SW480 (cell line): ENCODE measurements at places on chromosomes 12 and 14.

DNA sequence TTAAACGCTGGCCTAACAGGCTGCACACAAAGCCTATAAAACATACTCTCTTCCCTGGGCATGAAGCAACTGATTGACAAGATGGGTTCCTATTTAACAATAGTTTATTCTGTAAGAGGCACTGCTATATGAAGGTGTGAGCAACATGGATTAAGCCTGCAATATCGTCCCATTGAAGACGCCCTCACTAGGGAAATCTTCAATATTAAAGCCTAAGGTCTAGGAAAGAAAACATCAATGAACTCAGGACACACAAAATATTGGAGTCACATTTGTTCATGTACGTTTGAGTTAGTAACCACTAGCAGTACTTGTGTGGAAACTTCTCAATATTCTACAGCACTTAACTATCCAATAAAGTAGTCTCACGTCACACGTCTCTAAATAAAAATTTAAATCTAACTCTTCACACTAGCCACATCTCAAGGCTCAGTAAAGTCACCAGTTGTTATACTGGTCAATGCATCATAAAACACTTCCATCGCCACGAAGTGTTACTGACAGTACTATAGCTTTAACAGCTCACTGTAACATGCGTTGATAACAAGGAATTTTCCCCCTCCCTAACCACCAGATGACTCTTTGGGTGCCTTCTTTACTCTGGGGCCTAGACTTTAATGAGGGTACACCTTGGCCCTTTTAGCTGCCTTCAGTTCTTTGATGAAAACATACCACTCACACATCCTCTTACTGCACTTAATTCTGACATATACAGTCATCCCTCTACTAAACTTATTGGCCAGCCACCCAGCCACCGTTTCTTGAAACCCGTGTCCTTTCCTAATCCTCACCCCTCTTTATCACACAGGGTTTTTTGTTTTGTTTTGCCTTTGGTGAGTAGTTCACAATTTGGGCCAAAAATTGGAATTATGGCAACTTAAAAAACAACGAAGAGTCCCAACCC is 50.1 kb upstream of the OR5AU1 start:
- no peak for DNase-seq

GRCh38 chr14:90692826-90693225 is 123.4 kb downstream of the TTC7B start:
- DNase-seq: no peak

DNA sequence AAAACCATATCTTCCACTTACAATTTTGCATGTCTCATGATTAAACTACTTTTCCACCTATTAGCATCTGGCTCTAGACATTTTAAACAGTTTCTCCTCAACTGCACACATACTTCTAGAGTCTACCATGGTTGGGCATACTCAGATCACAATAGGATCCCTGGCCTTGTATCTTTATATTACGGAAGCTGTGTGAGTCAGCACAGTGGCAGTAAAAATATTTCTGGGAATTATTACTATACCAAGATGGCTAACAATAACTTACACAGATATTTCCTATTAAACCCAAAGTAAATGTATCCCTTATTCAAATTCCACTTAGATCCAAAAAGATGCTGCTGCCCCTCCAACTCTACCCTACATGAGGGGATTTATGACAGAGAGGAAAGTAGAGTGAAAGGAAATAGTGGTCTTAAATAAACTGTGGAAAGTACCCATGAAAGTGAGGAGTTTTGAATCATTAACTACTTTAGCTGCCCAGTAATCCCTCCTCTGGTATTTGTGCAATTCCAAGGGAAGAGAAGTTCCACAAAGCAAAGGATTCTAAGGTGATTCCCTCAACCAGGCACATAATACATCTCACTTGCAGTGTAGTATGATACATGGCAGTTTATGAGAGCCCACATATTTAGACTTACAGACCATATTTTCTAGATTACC is 14.0 kb upstream of the CPSF6 start:
- no peak for DNase-seq

- peak; percentile 71 for DNase-seq
These were observed 20.2 kb downstream of the KRT8 start for GRCh38 chr12:52884526-52885293.

DNA sequence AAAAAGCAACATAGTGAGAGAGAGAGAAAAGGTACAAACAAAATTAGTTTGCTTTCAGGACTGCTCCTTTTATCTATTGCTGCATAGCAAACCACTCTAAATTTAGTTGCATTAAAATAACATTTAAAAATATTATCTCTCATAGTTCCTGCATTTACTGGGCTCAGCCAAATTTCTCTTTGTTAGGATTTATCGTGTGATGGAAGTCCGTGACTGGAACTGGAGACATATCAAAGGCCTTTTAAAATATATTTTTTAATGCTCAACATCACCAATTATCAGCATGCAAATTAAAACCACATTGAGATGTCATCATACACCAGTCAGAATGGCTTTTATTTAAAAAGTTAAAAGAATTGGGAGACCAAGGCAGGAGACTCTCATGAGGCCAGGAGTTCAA is 107.6 kb upstream of the SYT1 start:
- no peak for DNase-seq

DNA sequence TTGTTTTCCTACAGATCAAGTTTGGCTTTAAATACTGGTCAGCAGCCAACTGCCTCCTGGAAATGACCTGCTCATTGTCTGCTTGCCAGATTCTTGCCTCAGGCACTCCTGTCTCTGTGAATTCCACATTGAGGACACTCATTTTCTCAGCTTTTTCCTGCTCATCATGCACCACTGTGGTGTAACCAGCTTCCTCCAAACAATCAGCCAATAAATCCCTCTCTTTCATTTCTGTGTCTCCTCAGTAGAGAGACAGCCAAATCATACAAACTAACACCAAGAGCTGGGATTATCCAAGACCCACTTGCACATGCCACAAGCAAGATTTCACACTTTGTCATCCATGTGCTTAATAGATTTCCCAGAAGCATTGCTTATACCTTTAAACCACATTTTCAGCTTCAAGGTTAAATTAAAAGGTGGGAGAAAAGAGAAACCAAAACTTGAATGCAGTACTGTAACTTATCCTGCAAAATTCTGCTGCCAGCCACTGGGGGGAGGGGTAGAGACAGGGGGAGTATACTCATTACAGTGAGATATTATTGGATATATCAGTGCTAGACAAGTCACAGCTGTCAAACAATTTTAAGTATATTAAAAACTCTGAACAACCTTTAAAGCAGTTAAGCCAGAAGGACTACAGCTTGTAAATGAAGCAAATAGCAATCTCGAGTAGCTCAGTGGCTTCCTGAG is 105.0 kb downstream of the PPP2R5E start:
- DNase-seq: no peak

GRCh38 chr12:93164103-93164880 is 213.4 kb upstream of the NUDT4 start:
- DNase-seq: no peak

GRCh38 chr12:70110085-70110484 is 133.1 kb upstream of the CNOT2 start:
- no peak for DNase-seq

DNA sequence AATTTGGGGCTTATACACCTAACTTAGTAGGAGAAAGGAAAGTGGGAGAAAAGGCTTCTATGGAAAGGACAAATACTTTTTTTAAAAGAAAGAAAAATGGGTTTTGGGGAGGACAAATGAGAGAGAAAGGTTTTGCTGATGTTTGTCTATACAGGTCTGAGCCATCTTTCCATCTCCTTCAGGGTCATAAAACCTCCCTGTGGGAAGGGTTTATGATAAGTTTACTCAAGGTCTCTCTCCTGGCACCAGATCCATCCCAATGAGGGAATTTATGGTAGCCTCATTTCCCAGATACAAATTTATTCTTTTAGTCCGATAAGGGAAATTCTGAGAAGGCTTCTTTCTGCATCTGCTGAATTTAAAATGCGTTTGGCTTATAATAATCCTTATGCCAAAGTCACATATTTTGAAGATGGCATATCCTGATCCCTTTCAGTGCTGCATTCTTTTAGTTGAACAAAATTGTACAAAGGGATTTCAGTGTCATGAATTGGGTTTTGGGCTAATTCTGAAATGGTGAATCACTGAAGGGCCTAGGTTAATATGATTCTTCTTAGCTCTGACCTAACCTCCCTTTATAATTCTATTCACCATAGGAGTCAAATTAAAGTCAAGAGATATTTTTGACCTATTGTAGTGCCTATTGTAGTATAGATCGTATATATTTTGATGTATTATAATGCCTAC is 173.5 kb upstream of the DYRK2 start:
- no peak for DNase-seq

DNA sequence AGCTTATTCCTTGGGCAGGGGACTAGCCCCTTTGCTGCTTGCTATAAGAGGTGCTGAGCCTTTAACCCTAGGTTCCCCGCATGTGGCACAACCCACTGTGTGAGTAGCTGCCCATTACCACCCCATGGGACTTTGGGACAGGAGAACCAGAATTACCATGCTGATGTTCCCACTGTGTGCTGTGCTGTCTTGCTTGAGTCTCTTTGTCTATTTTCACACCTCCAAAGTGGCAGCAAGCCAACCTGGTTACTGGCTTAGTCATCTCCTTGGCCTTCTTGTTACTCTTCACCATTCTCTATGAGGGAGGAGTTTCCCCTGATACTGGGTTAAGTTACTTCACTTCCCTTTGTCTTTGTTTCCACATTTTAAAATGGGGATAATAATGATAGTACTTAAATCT is 73.4 kb upstream of the ETV6 start:
- no peak for DNase-seq

DNA sequence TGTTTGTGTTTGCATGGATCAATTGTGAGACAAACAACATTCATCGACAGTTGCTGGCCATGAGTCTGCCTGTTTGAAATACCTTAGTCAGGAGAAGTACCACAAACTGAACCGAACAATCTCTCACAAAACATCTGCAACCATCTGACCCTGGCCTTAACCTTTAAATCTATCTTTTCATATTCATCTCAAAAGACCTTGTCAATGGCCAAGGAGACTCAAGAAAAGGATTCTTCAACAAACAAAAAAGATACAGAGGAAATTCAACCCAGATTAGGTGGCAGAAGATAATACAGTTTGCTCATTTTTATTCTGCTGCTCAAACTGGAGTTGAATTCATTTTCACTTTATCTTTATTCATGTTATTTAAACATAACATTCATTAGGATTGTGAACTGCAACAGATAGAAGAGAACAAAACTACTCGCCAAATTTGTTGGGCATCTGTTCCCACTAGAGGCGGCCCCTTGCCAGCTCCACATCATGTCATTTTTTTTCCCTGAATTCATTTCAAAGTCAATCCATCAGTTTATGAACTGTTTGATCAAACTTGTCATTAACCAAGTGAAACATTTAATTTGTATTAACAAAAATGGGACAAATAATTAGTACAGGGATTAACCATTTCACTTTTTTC is 152.3 kb upstream of the OTX2 start:
- no peak for DNase-seq

GRCh38 chr12:128268379-128268995 is 1.5 kb downstream of the TMEM132C start:
- no peak for DNase-seq

DNA sequence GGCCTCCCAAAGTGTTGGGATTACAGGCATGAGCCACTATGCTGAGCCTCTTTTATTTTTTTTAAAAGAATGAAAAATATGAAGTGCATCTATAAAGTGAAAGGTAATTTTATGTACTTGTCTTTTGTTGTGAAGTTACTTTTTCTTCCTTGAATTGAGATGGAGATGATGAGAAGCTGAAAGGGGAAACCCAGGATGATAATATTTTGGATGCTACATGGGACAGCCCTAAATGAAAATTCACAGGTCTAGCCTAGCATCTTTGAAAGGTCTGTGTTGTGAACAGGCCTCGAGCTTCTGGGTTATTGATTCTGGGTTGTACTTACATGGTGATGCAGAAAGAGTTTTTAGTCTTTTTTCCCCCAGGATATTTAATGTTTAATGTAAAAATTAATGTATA is 14.6 kb downstream of the DIP2B start:
- DNase-seq: no peak

- no peak for DNase-seq
These were observed 374.9 kb downstream of the SLC6A15 start for GRCh38 chr12:84537666-84538065.

DNA sequence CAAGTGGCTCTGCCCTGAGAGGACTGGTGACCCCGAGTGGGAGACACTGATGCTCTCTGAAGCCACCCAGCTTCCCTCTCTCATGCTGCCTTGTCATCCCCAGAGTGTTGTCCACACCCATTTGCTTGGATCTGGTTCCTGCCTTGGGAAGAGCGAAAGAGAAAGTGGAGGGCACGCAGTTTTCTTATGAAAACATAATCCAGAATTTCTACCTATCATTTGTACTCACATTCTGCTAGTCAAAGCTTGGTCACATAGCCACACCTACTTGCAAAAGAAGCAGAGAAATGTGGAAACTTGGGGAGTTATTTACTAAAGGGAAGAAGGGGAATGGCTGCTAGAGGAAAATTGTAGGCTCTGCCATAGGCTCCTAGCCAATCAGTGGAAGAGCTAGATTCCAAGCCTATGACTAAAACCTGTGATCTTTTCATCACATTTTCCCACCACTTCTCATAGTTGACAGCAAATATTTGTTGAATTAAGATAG is 326.3 kb downstream of the ZFP36L1 start:
- peak; percentile 70 for DNase-seq

- no peak for DNase-seq
These were observed 1.1 kb upstream of the MYH7 start for GRCh38 chr14:23436327-23437132.

- no peak for DNase-seq
These were observed 539 bp downstream of the PSME2 start for GRCh38 chr14:24145690-24146452.

GRCh38 chr14:95494456-95494855 is 22.0 kb downstream of the SYNE3 start:
- no peak for DNase-seq

- no peak for DNase-seq
These were observed 450.5 kb upstream of the SYT1 start for GRCh38 chr12:78414071-78414470.

DNA sequence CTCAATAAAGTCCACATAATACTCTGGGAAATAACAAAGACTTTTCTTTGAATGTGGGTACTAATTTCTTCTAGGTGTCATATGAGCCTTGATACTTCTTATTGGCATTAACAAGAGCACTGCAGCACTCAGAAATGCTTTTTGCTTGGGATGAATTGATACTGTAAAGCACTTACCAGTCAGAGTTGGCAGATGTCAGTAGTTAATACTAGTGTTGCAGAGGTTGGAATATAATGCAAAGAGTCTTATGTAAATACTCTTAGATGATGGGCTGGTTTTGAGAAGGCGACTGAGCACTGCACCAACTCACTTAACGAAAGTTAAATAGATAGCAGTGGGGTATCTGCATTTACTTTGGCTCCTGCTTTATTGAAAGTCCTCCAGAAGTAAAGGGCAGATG is 25.6 kb upstream of the MBIP start:
- DNase-seq: no peak

DNA sequence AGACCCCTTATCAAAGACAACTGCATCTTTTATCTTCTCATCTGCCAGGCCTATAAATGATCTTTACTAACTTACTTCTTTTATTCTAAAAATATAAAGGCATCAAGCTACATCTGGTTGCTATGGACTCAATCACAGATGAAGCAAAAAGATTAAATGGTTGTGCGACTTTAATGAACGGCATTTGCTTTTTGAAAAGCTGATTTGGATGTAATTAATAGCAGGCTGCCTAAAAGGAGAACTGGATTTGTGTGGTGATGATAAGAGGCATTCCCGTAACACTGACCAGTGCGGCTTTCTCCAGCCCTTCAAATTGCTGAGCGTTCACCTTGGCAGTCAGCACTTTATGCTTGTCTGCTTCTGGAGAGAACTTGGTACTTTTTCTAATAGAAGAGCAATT is 103.8 kb downstream of the ARMH4 start:
- no peak for DNase-seq
